ENCODE measurements at places on chromosomes 16 and 17. TPM values are rescaled to one million over a fixed set of nuclear protein-coding genes. Genes with fewer than 3 reads are reported as not detected.

GRCh38 chr17:60333628-60334031, 58.3 kb downstream of the USP32 start:
- DNase-seq = no peak

DNA sequence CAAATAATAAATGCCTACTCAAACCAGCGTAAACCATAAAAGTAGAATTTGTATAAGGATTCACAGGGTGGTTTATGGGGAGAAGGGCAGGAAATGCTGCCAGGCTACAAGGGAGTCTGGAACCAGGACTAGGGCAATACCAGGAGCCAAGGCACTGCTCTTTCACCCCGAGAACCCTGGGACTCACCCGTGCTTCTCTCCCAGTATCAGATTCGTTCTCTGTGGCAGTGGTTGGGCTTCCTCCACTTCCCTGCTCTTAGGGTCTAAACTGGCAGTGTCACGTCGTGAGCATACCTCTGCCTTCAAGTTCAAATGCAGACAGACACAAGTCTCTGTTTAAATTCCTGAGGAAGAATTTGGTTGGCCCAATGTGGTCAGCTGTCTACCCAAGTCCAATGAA, 49.3 kb downstream of the PRKCA start:
- DNase-seq = no peak

DNA sequence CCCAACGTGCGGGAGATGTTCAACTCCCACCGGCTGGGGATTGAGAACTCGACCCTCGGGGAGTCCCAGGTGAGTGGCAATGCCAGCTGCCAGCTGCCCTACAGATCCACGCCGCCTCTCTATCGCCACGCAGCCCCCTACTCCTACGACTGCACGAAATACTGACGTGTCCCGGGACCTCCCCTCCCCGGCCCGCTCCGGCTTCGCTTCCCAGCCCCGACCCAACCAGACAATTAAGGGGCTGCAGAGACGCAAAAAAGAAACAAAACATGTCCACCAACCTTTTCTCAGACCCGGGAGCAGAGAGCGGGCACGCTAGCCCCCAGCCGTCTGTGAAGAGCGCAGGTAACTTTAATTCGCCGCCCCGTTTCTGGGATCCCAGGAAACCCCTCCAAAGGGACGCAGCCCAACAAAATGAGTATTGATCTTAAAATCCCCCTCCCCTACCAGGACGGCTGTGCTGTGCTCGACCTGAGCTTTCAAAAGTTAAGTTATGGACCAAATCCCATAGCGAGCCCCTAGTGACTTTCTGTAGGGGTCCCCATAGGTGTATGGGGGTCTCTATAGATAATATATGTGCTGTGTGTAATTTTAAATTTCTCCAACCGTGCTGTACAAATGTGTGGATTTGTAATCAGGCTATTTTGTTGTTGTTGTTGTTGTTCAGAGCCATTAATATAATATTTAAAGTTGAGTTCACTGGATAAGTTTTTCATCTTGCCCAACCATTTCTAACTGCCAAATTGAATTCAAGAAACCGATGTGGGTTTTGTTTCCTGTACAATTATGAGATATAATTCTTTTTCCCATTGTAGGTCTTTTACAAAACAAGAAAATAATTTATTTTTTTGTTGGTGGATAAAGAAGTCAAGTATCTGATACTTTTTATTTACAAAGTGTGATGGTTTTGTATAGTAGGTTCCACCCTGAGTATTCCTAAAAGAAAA, 2.3 kb downstream of the FOXC2 start:
- DNase-seq = no peak

- DNase-seq = no peak
Observed at GRCh38 chr16:12111223-12111622, 134.7 kb downstream of the SNX29 start.

DNA sequence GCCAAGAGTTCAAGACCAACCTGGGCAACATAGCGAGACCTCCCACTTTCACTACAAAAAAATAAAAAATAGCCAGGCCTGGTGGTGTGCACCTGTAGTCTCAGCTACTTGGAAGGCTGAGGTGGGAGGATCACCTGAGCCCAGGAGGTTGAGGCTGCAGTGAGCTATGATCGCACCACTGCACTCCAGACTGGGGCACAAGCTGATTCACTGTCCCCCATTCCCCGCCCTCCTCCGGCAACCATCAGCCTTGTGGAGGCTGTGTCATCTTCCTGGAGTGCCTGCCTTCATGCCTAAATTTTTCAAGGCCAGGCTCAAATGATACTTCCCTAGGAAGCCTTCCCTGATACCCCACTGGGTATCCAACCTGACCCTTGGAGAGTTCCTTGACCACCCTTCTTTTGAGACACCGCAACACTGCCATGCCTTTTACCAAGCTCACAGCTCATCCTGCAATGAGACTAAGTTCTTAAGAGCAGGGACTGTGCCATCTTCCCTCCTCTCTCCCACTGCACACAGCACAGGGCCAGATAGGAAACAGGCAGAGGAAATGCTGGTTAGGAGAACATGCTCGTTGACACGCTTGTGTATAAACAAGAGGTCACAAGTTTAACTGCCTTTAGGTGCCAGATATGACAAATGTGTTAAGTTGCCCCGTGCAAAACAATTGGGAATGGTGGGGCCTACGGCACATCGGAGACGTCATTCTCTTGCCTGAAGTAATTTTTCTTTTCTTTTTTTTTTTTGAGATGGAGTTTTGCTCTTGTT, 3.9 kb upstream of the SRCAP start:
- no peak for DNase-seq

GRCh38 chr16:57388359-57389086, 16.0 kb upstream of the CCL17 start:
- no peak for DNase-seq

- DNase-seq = peak; percentile 37
Observed at GRCh38 chr16:24013864-24014645, 178.3 kb downstream of the PRKCB start.

- no peak for DNase-seq
Observed at GRCh38 chr16:55147396-55147795, 176.6 kb upstream of the IRX6 start.

GRCh38 chr17:65529040-65529633, 32.3 kb downstream of the AXIN2 start:
- no peak for DNase-seq

DNA sequence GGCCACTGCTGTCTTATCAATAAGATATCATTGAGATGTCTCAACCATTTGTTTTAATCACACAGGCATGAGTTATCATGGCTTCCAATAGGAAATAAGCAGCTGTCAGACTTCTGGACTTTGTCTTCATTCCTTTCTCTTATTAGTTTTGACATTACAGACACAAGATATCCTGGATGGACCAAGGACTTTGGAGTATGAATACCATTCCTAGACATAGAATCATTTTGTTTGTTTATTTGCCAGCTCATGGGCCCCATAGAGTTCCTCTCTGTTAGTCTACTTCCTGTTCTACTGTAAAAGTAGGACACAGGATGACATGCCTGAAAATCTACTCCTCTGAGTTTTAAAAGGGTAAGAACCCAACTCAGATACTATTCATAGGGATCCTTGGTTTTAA, 77.7 kb upstream of the KCNJ16 start:
- DNase-seq = no peak

DNA sequence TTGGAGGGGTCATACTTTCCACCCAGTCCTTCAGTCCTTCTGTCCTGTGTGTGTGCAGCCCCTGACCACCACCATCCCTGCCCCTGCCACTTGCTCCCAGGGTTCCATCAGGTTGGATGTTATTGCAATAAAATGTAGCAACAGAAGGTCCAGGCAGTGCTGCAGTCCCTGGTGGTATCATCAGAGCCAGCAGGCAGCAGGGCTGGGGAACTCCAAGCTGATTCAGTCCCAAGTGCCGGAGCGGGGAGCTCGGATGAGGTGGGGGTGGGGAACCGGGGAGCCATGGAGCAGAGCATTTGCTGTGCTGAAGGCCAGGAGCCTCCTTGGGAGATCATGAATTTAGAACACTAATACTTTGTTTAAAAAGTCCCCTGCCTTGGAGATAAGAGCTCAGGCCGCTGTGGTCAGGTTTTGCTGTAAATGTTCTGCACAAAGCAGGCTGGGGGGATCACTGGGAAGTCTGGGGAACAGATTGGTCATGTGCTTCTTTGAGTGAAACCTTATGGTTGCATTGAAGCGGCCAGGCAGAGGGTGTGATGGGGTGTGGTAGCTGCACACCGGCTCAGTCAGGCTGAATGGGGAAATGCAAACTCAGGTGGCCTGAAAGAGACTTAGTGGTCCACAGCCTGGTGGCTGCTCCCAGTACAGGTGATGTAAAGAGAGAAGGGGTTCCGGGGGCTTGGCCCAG, 225.9 kb downstream of the SEC14L1 start:
- DNase-seq = no peak

- peak; percentile 90 for DNase-seq
Observed at GRCh38 chr17:63699638-63700527, at the start of gene LIMD2. LIMD2 (minus strand) TSS chr17:63700125; CDS start chr17:63699298, 827 bp downstream.

DNA sequence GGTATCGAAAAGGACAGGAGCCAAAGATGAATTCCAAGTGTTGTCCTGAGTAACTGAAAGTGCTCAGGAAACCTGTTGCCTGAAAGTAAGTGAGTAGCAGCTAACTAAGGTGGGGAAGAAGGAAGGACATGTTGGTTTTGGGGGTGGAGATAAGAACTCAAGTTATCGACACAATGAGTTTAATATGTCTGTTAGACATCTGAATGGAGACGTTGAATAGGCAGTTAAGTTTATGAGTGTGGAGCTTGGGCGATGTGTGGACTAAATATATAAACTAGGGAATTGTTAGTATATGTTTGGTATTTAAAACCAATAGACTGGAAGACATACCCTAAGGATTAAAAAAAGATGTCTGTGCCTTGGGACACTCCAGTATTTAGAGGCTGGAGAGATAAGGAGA, 82.7 kb upstream of the ASIC2 start:
- DNase-seq = no peak

GRCh38 chr17:57603978-57604377, 141.1 kb downstream of the CCDC182 start:
- DNase-seq = peak; percentile 35

DNA sequence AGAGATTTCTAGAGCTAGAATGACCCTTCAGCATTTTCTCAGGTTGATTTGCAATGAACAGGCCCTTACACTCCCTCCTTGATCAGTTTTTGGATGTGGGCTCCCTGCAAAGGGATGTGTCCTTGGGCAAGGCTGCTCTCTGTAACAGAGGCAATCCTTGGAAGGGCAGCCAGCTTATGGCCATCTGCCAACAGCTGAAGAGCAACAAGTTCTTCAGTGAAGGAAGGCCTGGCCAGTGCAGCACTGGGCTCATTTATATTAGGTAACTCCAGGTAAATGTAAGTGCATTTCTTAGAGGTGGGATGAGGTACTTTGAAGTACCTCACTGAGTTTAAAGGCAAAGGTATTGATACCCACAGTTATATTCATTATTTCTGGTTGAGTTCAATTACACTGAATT, 114.3 kb upstream of the KCNJ16 start:
- no peak for DNase-seq

GRCh38 chr17:41982026-41982760, 15.6 kb downstream of the CNP start:
- DNase-seq = no peak

- DNase-seq = no peak
Observed at GRCh38 chr16:11561856-11562255, 24.9 kb downstream of the LITAF start.

- DNase-seq = no peak
Observed at GRCh38 chr17:82287013-82287867, 13.7 kb upstream of the CSNK1D start.

DNA sequence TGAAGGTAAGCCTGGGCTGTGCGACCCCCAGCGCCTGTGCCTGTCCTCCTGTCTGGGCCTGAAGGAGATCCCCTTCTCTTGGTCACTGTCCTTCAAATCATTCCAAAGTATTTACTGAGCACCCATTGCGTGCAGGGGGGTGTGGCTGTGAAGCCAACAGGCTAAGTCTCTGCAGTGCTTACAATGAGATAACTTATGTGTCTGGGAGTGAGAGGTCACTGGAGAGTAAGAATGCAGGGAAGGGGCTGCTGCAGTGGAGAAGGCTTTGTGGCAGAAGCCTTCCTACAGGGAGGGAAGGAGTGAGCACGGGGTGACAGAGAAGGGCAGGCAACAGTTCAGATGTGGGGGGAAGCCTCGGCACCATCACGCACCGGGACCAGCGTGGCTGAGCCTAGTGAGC, 11.2 kb upstream of the SMIM5 start:
- no peak for DNase-seq

DNA sequence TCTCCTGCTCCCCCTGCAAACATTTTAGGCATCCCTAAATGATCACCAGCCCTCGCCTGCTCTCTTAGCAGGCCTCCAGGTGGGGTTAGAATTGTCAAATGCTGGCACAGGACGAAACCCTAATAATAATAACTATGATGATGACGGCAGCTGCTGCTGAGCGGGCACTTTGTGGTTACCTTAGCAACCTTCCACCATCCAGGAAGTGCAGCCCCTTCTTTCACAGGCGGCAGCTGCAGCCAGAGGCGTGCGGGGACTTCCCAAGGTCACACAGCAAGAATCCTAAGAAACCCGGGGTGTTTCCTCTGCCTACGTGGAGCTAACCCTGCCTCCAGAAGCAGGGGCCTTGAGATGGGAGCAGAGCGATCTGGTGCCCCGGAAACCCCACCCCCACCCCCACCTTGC, 22.4 kb upstream of the EIF1 start:
- peak; percentile 94 for DNase-seq

GRCh38 chr17:17235212-17236174, 1.5 kb downstream of the FLCN start:
- no peak for DNase-seq

DNA sequence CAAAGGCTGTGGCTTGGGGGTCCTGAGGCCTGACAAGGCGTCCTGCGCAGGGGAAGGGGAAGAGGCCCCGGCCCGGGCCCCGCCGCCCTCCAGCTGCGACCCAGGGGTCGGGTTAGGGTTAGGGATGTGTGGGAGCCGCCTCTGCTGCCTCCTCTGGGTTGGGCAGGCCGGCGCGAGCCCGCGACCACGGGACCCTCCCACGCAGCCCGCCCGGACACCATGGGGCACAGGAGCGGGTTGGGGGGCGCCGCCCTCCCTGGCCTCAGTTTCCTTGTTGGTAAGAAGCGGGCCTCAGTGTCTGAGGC, 386 bp downstream of the CIAO3 start:
- DNase-seq = no peak

GRCh38 chr17:40694584-40694983, 9.0 kb downstream of the KRT24 start:
- DNase-seq = no peak

DNA sequence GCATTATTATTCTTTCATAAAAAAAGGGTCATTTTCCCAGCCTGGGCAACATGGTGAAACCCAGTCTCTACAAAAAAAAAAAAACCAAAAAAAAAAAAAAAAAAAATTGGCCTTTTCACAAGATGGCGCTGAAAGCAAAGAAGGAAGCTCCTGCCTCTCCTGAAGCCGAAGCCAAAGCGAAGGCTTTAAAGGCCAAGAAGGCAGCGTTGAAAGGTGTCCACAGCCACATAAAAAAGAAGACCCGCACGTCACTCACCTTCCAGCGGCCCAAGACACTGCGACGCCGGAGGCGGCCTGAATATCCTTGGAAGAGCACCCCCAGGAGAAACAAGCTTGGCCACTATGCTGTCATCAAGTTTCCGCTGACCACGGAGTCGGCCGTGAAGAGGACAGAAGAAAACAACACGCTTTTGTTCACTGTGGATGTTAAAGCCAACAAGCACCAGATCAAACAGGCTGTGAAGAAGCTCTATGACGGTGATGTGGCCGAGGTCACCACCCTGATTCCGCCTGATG, 4.9 kb upstream of the PGAP6 start:
- no peak for DNase-seq

- DNase-seq = no peak
Observed at GRCh38 chr16:49527611-49528010, 154.0 kb downstream of the C16orf78 start.

CBX2 gene
- 0.18 TPM for total RNA-seq

CA4 gene
- 1.3 TPM for total RNA-seq

KRTAP3-1 gene
- total RNA-seq = not detected

TBC1D3G gene
- total RNA-seq = not detected

NPIPB4 gene
- total RNA-seq = 419 TPM

FOXL1 gene
- total RNA-seq = not detected

KRTAP9-2 gene
- total RNA-seq = not detected

Data from natural killer cell (primary cell).